Activated T-helper 2 cell treated with anti-CD3 and anti-CD28 coated beads, Interferon-gamma antibody, Interleukin-2, Interleukin-4, amounts not matched to agents 10 μg/mL and 5 μg/mL and 100 μg/mL, durations not matched to agents 14 hours and 24 hours and 36 hours (primary cell): ENCODE measurements at places on chromosomes 4 and X.

GRCh38 chrX:40687169-40687568, 39.8 kb upstream of the CXorf38 start:
- no peak for DNase-seq

DNA sequence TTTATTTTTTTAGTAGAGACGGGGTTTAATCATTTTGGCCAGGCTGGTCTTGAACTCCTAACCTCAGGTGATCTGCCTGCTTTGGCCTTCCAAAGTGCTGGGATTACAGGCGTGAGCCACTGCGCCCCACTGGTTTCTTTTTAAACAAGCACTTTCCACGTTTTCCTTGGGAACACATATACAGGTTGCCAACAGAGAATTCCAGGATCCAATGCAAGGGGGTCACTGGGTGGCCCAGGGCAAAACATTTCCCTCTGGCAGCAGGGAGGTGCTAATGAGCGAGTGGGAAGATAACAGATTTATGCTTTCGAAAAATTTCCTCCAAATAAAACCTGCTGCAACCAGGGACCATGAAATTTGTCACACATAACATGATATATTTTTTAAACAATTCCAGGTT, 41.1 kb downstream of the ADRA2C start:
- DNase-seq, result no peak

DNA sequence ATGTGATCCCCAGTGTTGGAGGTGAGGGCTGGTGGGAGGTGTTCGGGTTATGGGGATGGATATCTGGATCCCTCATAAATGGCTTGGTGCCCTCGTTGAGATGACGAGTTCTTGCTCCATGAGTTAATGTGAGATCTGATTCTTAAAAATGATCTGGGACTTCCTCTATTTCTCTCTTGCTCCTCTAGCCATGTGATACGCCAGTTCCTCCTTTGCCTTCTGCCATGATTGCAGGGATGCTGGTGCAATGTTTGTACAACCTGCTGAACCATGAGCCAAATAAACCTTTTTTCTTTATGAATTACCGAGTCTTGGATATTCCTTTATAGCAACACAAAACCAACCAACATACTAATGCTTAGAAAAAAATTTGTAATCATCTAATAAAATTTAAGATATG, 56.6 kb downstream of the STAP1 start:
- DNase-seq, result no peak

DNA sequence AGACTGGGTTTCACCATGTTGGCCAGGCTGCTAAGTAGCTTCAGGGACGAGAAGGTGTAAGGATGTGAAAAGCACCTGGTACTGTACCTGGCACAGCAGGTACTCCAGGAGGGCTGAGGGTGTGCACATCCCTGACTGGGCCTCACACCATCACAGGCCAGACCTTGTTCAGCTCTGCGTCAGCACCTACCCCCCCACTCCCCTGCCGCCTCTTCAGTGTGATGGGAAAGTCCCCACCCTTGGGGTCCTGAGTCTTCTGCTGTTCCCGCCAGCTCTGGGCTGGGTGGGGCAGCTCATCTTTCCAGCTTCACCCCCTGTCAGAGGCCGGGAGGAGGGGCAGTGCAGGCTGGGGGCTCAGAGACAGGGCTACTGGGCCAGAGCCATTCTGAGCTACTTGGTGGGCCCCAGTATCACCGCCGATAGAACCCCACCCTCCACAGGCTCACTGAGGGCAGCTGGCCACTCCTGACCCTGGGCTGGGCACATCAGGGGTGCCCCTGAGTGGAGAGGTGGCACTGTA, 6.7 kb upstream of the SH3BP2 start:
- DNase-seq, result no peak

DNA sequence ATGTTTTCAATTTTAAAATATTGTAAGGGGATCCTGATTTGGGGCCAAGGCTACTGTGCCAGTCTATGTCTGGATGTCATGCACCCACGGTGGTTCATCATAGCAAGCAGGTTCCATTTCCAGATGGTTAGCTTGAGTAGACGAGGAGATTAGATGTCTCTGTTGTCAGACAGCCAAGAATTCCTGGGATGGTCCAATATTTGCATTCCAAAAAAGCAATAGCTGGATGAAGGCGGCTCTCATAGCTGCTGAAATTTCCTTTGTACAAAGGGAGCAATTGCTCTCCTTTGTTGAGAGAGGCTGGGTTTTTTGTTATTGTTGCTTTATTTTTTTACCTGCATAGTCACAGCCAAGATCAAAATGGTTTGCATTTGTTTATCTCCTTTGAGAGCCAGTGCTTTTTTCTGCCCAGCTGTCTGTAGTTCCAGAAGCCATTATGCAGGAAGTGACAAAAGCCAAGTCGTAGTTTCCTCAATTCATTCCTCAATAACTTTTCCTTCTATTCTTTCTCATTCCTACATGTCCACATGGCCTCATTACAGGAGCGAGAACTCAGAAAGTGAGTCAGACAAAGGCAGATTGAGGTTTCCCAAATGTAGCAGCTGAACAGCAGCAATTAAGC, 107.9 kb downstream of the MMRN1 start:
- no peak for DNase-seq

DNA sequence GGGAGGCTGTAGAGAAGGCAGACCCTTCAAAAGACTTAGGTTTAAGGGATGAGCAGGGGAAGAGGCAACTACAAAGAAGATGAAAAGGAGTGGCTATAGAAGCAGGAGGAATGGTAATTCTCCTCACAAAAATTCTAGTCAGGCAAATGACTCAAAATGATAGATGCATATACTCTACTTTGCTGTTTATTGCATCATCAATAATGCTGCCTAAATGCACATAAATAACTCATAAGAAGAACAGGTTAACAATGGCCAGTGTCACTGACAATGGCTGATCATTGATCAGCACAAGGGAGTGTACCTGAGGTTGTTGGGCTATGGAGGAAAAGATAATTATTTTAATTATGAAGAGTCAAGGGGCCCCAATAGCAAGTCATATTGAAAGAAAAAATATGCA, 184.7 kb upstream of the ETNPPL start:
- DNase-seq, result no peak

- no peak for DNase-seq
These were observed 32.1 kb downstream of the TMEM131L start for GRCh38 chr4:153497988-153498967.

DNA sequence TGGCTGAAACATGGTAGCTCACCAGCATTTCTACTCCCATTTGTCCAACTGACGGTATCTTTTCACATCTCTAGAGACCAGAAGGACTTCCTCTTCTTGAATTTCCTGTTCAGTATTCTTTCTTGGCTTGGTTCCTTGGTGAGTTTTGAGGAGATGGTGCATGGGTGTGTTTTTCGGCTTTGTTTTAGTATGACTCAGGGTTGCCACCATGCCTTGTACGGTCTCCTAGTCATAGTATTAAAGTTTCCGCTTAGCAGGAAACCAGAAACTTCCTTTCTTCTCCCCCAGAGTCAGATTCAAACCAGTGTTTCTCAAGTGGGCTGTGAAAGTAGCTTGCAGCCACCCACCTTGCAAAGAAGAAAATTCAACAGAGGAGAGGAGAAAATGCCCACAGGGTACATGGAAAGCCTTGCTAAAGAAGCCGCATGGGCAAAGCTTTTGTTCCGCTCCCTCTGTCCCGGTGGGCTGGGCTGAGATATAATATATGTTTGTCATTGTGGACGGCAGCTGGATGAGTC, 5.7 kb downstream of the CD99 start:
- DNase-seq, result peak; percentile 65

GRCh38 chr4:32574803-32575202, 1854.6 kb downstream of the PCDH7 start:
- no peak for DNase-seq

DNA sequence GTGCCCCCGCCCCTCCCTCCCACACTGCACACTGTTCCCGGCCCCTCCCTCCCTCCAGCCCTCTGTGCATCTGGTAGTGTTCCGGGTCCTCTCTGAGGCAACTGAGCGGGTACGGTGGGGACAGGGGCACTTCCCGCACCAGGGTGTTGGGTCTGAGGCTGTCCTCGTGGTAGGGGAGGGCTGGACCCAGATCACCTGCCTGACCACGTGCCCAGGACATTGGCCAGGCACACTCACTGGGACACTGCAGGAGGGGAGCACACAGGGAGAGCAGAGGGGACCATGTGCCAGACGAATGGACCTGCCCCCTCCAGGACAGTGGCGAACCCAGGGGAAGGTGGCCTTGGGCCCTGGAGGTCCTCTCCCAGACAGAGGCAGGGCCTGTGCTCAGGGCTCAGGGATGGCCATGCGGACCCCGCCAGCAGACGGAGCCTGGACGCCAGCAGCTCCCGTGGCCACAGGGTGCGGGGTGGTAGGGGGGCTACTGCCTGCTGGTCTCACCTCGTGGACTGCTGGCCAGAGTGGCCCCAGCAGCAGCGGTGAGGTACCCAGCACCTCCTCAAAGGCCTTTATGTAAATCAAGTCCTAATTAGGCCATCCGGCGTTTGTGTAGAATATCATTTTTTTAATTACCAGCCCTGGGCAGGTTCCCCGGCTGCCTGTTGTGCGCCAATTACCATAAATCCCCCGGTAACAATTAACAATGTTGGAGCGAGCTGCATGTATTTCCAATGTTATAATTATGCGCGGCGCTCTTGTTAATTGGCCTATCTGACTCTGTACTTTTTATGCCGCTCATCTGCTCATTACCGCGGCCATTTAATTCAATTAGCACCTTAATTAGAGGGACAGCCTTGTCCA, 106.9 kb downstream of the FAM53A start:
- DNase-seq, result no peak

DNA sequence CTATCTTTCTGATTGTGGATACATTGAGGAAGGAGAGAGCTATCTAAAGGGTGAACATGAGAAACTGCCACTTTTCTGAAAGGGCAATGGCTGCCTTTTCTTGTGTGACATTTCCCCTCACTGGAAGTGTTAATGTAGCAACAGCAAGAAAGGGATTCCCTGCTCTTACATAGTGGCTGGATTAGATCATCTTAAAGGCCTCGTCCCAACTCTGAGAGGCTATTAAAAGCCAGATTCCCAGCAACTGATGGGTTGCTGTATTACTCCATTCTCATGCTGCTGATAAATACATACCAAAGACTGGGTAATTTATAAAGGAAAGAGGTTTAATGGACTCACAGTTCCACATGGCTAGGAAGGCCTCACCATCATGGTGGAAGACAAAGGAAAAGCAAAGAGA, 33.7 kb upstream of the ADH7 start:
- DNase-seq, result no peak

- DNase-seq, result peak; percentile 66
These were observed at the start of gene SETD7 for GRCh38 chr4:139556071-139556723. Gene SETD7 (minus strand): TSS chr4:139556219. CDS start chr4:139556137, 82 bp downstream.
